ENCODE measurements at places on chromosomes 1 and 21.
A peak's percentile ranks its signal among the peaks of the same experiment; 100 is the strongest.

DNA sequence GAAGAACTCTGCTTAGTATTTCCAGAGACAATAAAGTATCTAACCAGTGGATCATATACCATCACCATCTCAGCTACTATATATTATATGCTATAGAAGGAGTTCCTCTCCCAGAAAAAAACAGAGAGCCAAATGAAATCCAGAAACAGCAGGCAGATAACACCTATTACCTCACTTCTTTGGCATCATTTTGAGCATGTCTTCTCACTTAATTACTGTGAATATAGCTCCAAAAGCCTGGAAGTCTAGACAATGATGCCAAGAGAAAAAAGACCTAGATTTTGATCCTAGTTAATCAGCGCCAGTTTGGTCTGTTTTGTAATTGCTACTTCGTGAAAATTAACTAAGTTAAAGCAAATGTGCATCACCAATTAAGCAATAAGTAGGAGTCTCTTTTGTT, 131.3 kb downstream of the EIF4G3 start:
- DNase-seq: no peak

DNA sequence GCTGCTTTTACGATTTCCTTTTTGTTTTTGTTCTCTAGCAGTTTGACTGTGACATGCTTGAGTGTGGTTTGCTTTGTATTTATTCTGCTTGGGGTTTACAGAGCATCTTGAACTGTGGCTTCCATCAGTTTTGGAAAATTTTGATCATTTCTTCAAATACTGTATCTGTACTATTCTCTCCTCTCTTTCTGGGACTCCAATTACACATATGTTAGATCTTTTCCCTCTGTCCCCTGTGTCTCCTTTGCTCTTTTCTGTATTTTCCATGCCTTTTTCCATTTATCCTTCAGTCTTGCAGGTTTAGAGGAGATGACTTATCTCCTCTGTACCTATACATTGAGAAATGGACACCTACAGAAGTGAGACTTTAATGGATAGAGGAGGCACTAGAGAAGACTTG, 31.7 kb downstream of the COQ8A start:
- DNase-seq: no peak

GRCh38 chr1:23544444-23545389, 13.7 kb upstream of the E2F2 start:
- no peak for DNase-seq

GRCh38 chr1:869499-870244, 54.1 kb upstream of the SAMD11 start:
- DNase-seq: peak; percentile 66

GRCh38 chr1:18104546-18105100, 3.0 kb upstream of the IGSF21 start:
- no peak for DNase-seq

DNA sequence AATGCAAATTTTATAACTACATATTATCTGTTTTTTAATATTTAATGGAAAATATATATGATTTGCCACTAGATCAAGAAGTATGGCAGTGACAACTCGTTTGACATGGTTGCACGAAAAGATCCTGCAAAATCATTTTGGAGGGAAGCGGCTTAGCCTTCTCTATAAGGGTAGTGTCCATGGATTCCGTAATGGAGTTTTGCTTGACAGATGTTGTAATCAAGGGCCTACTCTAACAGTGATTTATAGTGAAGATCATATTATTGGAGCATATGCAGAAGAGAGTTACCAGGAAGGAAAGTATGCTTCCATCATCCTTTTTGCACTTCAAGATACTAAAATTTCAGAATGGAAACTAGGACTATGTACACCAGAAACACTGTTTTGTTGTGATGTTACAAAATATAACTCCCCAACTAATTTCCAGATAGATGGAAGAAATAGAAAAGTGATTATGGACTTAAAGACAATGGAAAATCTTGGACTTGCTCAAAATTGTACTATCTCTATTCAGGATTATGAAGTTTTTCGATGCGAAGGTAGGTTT, 556 bp downstream of the IFI44 start:
- DNase-seq: no peak

DNA sequence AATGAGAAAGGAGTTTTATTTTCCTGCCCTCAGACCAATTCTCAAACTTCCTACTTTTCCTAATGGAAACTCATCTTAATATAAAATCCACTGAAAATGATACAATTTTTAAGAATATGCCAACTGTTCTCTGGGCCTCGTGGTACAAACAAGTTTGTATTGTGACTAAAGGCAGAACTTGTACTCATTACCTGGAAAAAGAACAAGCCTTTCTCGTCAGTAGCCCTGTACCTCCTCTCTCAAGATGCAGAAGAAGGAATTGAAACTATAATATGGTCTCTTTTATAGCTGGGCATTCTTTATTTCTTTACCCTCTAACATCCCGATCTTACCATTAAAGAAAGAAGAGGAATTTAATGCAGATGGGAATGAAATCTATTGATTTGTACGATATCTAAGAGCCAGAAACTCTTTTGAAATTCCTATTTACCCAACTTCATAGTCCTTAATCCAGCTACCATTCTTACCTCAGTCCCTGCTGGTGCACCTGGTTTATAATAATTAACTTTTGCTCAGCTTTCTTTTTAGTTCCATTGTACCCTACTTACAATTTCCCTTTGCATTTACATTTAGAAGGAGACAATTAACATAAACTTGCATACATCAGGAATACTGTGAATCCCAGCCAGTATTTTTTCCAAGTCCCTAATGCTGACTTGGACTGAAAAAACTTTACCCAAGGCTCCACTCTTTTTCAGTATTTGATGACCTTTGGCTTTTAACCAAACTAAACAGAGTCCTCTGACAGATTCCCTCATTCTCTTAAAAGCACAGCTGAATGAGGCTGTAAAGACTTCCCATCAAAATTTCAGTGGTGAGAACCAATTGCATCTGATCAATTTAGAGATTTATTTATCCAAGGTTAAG, 1162.4 kb downstream of the BRINP3 start:
- no peak for DNase-seq

DNA sequence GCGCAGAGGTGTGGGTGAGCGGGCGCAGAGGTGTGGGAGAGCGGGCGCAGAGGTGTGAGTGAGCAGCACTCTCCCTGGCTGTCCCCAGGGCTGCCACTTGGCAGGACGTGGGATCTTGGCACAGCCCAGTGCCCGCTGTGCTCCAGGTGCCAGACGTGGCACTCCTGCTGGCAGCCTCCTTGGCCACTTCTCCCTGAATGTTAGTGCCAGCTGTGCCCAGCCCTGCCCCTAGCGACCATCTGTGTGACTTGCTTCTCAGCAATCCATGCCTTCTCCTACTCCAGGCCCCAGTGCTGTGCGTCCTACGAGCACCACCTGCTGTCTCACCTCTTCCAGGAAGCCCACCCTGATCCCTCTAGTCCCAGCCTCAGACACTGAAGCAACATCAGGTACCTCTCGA, 30.5 kb downstream of the KRTAP10-1 start:
- no peak for DNase-seq

GRCh38 chr1:46735708-46736324, 16.9 kb upstream of the EFCAB14 start:
- DNase-seq: no peak

- DNase-seq: no peak
Measured at GRCh38 chr1:238139713-238140112, 249.0 kb upstream of the ZP4 start.

DNA sequence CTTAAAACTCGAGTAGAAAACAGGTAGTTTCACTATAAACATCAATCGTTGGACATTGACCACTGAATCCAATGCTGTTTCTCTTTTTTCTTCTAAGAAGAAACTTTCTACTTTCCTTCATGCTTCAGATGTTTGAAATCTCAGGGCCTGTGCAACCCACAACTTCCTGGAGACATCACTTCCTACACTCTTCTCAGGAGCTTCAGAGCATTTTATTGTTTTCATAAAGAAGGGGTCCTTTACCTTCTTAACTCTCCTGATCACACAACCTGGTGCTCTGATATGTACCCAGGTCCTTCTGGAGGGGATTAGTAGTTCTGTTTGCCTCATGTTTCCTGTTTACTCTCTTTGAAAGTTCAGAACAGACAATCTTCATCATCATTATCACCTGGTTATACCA, 113.0 kb upstream of the VAV3 start:
- DNase-seq: no peak

DNA sequence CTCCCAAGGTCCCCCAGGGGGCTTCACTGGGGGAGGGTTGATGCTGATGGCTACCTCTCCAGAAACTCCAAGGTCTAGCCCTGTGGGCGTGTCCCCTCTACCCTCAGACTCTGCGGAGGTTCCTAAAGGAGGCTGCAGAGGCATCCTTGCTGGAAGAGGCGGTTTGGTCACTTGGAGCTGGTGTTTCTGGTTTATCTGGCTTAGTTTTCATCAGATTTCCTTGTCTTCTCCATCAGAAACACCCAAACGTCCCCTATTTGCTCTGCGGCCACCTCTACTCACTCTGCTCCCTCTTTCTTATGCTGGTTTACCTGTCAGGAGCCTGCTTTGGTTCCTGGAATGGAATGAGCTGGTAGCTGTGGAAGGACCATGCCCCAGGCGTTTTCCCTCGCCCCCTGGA, 2.5 kb downstream of the PKP1 start:
- no peak for DNase-seq

GRCh38 chr1:205422993-205423642, 1.3 kb upstream of the LEMD1 start:
- no peak for DNase-seq

- DNase-seq: no peak
Measured at GRCh38 chr1:54548389-54549044, 489 bp downstream of the ACOT11 start.

GRCh38 chr1:111142356-111142975, 2.4 kb downstream of the CEPT1 start:
- DNase-seq: no peak

- no peak for DNase-seq
Measured at GRCh38 chr1:74830766-74831165, 97.8 kb downstream of the TYW3 start.

GRCh38 chr1:61724506-61724812, 482 bp downstream of the TM2D1 start:
- DNase-seq: no peak

DNA sequence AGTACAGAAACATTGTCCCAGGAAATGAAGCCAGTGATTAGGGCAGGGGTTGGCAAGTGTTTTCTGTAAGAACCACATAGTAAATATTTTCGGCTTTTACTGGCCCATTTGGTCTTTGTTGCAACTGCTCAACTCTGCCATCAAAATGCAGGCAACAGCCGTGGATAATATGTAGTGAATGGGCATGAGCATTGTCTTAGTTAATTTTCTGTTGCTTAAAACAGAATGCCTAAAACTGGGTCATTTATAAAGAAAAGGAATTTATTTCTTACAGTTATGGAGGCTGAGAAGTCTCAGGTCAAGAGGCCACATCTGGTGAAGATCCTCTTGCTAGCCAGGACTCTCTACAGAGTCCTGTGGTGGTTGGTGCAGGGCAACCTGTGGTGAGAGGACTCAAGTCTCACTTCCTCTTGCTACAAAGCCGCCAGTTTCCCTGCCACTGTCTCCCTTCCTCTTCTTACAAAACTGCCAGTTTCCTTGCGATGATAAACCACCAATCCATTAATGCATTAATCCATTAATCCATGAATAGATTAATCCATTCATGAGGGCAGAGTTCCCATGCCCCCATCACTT, 166.4 kb downstream of the PSMG1 start:
- no peak for DNase-seq

GRCh38 chr1:55380355-55380970, 165.3 kb upstream of the USP24 start:
- no peak for DNase-seq

DNA sequence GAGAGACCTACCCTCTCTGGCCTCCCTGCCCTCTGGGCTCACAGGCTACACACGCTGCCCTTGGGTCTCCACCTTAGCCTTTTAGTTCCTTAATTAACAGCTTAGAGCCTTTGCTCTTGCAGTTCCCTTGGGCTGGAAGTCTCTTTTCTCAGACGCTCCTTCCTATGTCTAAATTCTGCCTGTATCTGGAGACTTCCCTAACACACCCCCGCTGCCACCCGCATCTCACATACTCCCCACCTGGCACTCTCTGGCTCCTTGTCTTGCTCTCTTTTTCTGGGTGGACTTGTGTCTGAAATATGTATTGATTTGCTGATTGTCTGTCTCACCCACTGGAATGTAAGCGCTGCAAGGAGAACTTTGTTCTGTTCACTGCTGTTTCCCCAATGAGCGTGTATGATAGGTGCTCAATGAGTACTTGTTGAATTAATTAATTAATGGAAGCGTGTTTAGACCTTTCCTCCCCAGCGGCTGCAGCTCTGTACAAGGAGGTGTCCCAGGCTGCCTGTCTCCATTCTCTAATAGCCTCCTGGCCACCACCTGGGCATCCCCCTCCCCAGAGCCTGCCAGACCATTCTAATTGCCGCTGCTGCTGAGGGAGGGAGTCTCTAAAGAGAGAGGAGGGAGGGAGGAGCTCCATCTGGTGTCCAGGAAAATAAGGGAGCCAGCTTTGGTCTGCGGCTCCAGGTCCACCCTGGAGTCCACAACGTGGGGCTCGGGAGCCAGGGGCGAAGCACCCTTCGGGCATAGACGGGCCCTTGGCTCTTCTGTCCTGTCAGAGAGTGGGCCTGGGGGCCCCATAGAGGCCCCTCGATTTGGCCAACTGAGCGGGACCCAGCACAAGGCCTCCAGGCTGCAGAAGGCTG, 95.4 kb downstream of the RNF220 start:
- no peak for DNase-seq

GRCh38 chr21:43619856-43620255, 39.4 kb downstream of the HSF2BP start:
- DNase-seq: no peak

DNA sequence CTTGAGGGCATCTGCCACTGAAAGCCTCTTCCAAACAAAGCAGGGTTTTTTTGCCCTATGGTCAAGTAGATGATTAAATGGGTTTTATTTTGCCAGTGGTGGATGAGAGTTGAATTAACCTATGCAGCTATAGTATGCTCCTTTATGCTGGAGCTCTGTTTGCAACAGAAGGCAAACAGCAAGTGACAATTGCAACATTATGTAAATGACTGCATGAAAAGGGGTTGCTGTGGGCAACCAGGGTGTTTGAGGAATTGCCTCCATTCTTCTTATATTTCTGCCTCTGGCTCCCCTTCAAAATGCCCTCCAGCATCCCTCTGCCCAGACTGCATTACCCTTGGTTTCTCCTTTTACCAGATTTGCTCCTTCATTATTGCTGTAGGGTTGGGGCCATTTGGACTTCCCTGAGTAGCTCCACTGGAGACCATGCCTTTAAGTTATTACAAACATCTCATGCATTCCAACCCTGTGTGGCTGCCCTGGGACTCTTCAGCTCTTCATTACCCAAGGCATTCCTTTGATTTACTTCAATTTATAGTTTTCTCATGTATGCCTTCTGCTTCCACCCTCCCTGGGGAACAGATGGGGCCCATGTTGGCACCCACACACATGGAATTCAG, 398.4 kb downstream of the PRDM2 start:
- no peak for DNase-seq

DNA sequence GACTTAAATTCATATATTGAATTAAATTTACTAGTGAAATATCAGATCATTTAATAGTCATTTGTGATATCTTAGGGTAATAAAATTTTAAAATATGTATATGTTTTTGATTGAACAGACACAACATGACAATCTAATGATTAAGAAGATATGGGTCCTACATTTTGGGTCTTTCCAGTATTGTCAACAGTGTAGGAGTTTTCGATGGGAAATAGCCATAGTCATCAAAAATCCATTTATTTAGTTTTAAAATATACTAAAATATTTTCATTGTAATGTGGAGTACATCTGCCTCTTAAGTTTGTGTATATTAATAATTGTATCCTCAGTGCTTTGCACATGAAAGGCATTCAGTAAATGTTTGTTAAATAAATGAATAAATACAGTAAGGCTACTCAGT, 14.0 kb downstream of the TRMT13 start:
- no peak for DNase-seq
